ENCODE measurements at places on chromosomes 7 and 10. TPM values are rescaled to one million over a fixed set of nuclear protein-coding genes. Genes with fewer than 3 reads are reported as not detected.

Gene MMRN2
- 24.9 TPM for total RNA-seq

Gene FRAT2
- total RNA-seq: 27.8 TPM

DNA sequence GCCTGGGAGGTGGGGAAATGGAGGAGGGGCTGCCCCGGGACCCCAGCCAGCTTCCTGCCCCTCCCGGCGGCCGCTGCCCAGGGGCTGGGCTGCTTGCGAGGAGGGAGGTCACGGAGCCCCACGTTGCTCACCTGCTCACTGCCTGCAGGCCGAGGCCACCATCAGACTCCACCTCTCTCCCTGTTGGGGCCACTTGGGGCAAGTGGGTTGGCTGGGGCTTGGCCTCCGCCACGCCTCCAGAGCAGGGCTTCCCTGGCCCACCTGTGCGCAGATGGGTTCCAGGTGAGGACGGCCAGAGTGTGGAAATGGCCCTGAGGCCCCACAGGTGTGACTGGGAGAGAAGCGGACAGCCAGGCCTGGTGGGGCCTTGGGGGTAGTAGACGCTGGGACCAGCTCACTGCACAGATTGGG, 82.8 kb upstream of the DIP2C start:
- peak; percentile 86 for DNase-seq

GRCh38 chr10:95745501-95745900, 10.5 kb upstream of the ENTPD1 start:
- DNase-seq: no peak

GRCh38 chr7:1665549-1666316, 4.3 kb upstream of the ELFN1 start:
- DNase-seq: no peak

DNA sequence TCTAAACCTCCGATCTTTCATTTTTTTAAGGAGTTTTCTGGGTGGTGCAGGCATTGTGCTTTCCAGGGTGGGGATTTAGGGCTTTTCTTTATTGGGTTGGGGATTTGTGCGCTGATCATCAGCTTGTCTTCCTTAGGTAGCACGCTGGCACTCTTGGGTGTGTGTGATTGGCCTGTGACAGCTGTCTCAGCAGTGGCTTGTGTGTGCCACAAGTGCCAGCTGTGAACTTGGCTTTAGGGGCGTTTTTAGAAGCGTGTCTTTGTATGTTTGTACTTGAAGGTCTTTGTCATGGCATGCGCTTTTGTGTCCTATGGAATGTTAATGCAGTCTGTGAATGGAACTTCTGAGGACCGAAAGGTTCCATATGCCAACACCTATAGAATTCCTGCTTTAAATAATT, 788 bp downstream of the AKAP9 start:
- DNase-seq: no peak

GRCh38 chr7:32071466-32072091, 1.4 kb upstream of the PDE1C start:
- no peak for DNase-seq

- no peak for DNase-seq
These were observed 24.6 kb upstream of the DGKI start for GRCh38 chr7:137871170-137871915.

DNA sequence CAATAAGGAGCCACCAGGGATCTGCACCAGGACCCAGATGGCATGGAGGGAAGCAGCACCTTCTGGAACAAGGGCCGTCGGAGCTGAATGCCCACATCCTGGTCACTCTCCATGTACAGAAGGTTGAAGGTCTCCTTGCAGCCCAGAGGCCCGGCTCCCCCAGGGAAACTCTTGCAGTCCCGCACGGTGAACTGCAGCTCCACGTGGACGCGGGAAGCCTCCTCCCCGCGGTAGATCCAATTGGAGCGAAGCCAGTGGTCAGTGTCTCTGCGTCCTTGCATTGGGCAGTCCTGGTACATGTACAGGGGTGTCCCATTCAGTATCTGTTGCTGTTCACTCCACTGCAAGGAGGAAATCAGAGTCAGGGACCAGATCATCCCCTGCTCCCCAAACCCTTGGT, 7.4 kb downstream of the EPHA1 start:
- DNase-seq: no peak

DNA sequence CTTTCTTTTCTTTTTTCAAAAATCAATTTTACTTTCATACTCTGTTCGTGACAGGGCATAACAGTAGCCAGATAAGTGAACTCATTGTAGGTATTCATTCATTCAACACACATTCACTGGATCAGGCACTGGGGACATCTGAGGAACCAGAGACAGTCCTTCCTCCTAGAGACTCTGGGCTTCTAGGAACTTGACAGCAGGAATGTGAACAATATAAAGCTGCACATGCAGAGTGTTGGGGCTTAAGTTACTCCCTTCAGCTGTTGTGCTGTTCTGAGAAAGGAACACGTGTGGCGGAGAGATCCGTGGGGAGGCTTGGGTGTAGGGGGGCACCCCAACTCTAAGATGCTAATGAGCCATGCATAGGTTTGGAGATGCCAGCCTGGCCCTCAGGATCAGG, 120.4 kb downstream of the PKD1L1 start:
- DNase-seq: no peak

GRCh38 chr10:100899171-100899570, 13.6 kb upstream of the SLF2 start:
- DNase-seq: no peak

All from esophagus muscularis mucosa (tissue), 4 donors.